ENCODE measurements at places on chromosomes 12 and 14. TPM values are rescaled to one million over a fixed set of nuclear protein-coding genes. Genes with fewer than 3 reads are reported as not detected.
A peak's percentile ranks its signal among the peaks of the same experiment; 100 is the strongest.

DNA sequence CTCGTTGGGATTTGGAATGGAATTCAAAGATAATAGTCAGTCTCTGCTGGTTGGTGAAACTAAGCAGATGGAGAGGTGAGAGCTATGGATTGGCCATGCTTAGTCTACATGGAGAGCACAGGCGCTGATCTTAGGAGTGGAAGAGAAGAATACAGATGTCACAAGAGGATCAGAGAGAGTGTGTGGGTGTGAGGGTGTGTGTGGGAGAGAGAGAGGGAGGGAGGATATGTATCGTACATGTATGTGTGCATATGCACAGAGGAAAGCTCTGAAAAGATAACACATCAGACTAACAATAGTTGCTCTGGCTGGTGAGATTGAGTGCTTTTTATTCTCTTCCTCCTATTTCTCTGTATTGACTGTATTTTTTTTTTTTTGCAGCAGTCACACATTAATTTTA is 686.2 kb upstream of the TBX3 start:
- H3K27ac ChIP-seq: no peak overlapping the region
- no peaks in the 10 kb centered on the region for H3K36me3 ChIP-seq
- no peaks in the 10 kb centered on the region for H3K4me1 ChIP-seq
- no peak for DNase-seq

DNA sequence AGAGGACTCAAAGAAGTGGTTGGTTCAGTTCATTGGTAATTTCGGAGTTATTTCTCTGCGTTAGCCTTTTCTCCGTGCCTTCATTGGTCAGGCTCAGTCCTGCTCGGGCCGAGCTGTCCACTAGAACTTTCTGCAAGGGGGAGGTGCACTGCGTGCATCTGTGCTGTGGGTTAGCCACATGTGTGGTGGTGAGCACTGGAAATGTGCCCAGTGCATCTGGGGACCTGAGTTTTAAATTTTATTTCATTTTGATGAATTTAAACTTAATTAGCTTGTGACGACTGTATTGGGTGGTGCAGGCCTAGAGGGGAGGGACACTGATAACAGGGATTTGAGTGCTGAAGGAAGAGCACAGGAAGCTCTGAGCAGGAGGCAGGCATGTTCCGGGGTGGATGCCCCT is 24.5 kb downstream of the SETD1B start:
- DNase-seq: no peak
- no peak overlapping the region for H3K4me3 ChIP-seq
- no peaks in the 10 kb centered on the region for H3K4me1 ChIP-seq
- H3K27me3 ChIP-seq: no peaks in the 10 kb centered on the region
- H3K27ac ChIP-seq: no peak overlapping the region
- H3K36me3 ChIP-seq: peaks cover 9% of the 10 kb centered on the region

GRCh38 chr14:66944872-66945271 is 244.4 kb upstream of the GARIN2 start:
- no peaks in the 10 kb centered on the region for H3K36me3 ChIP-seq
- no peaks in the 10 kb centered on the region for H3K4me1 ChIP-seq
- DNase-seq: no peak
- H3K27ac ChIP-seq: no peak overlapping the region

- peak overlapping the region; percentile 86 for H3K4me3 ChIP-seq
- no peaks in the 10 kb centered on the region for H3K27me3 ChIP-seq
- peak; percentile 17 for DNase-seq
- H3K27ac ChIP-seq: peak overlapping the region; percentile 82
- no peaks in the 10 kb centered on the region for H3K36me3 ChIP-seq
- H3K4me1 ChIP-seq: peaks cover 9% of the 10 kb centered on the region
Measured at GRCh38 chr12:113359133-113359938, 949 bp downstream of the PLBD2 start.

GRCh38 chr12:1147821-1148220 is 156.8 kb downstream of the ERC1 start:
- H3K27me3 ChIP-seq: no peaks in the 10 kb centered on the region
- H3K36me3 ChIP-seq: no peaks in the 10 kb centered on the region
- no peak overlapping the region for H3K4me3 ChIP-seq
- DNase-seq: no peak

GRCh38 chr12:19036673-19037357 is 92.7 kb upstream of the PLEKHA5 start:
- H3K27me3 ChIP-seq: no peaks in the 10 kb centered on the region
- DNase-seq: no peak
- H3K4me3 ChIP-seq: no peak overlapping the region
- H3K27ac ChIP-seq: no peak overlapping the region
- no peaks in the 10 kb centered on the region for H3K4me1 ChIP-seq
- H3K36me3 ChIP-seq: no peaks in the 10 kb centered on the region

GRCh38 chr12:80364056-80364455 is 80.0 kb upstream of the PTPRQ start:
- no peak overlapping the region for H3K27ac ChIP-seq
- no peaks in the 10 kb centered on the region for H3K4me1 ChIP-seq
- no peaks in the 10 kb centered on the region for H3K36me3 ChIP-seq
- H3K4me3 ChIP-seq: no peak overlapping the region

- peak; percentile 50 for DNase-seq
- no peak overlapping the region for H3K4me3 ChIP-seq
- H3K27me3 ChIP-seq: no peaks in the 10 kb centered on the region
- peak overlapping the region; percentile 26 for H3K27ac ChIP-seq
Measured at GRCh38 chr14:68042586-68043210, 223.1 kb downstream of the RAD51B start.

BRMS1L gene
- 6.6 TPM for total RNA-seq

SERPINA12 gene
- total RNA-seq: 1.1 TPM

KRT82 gene
- not detected for total RNA-seq

FSCB gene
- total RNA-seq: 3.5 TPM

Measured in prostate gland (tissue), 2 donors.